ENCODE measurements at places on chromosomes 3 and 15. TPM values are rescaled to one million over a fixed set of nuclear protein-coding genes. Genes with fewer than 3 reads are reported as not detected.

- no peak for DNase-seq
Observed at GRCh38 chr3:37921025-37921424, 59.3 kb downstream of the CTDSPL start.

The CPNE4 gene
- 0.22 TPM for total RNA-seq

The NME9 gene
- not detected for total RNA-seq

DNA sequence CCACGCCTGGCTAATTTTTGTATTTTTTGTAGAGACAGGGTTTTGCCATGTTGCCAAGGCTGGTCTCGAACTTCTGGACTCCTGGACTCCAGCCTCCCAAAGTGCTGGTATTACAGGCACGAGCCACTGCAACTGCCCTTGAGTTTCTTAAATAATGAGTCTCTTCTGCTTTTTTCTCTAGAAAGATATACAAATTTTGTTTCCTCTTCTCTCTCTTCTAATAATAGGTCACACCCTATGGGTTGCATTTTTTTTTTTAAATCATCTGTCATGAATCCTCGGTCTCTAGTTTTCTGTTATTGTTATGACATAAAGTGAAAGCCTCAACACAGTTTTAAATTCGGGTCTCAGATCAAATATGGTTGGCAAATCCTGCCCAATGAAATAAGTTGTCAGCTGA is 111.2 kb downstream of the IL12A start:
- DNase-seq = no peak

The GOLGA6A gene
- total RNA-seq = not detected

The CDHR4 gene
- total RNA-seq = 2.0 TPM

The DNAH12 gene
- total RNA-seq = 0.22 TPM
